ENCODE measurements at places on chromosomes 2 and 18.

GRCh38 chr2:141311430-141311829 is 819.4 kb downstream of the LRP1B start:
- no peak for DNase-seq

GRCh38 chr2:165281387-165281786 is 42.2 kb downstream of the SCN2A start:
- DNase-seq = no peak

DNA sequence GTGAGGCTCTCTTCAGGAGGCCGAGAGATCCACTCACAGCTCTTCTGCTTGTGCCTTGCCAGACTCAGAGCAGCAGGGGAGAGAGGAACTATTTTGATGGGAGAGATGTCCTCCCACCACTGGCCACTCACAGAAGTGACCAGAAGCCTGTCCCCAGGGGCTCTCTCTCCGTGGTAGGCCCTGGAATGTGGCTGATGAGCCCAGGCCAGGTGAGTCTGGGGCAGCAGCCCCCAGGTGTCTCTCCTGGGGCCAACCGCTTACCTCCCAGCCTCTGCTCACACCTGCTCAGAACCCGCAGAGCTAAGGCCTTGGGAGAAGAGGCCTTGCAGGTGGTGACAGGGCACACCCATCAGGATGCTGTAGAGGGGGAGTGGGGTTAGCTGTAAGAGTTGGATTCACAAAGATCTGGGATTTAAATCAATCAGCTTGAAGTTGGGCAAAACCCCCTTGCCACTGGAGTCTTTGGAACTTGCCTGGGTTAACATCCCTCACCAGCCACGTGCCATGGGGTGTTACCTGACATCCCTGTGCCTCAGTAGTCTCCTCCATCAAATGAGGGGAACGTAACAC is 29.1 kb upstream of the ASB18 start:
- no peak for DNase-seq

GRCh38 chr2:105379741-105380186 is 19.1 kb downstream of the FHL2 start:
- no peak for DNase-seq

- DNase-seq = no peak
Observed at GRCh38 chr2:45850558-45850957, 199.1 kb downstream of the PRKCE start.

DNA sequence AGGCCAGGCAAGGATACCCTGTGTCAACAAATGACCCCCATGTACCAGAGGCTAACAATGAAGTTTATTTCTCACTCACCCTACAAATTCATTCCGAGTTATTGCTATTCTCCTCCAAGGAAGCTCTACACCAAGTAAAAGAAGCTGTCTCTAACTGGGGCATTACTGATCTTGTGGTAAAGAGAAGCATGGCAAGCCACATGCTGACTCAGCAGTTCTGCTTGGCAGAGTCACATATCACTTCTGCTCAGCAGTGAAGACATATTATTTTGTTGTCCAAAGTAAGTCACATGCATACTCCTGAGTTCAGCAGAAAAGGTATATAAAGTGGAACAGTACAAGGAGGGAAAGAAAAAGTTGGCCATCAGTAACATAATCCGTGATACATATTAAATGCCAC is 315.8 kb downstream of the GULP1 start:
- no peak for DNase-seq

GRCh38 chr18:9751371-9752031 is 43.4 kb downstream of the RAB31 start:
- no peak for DNase-seq

DNA sequence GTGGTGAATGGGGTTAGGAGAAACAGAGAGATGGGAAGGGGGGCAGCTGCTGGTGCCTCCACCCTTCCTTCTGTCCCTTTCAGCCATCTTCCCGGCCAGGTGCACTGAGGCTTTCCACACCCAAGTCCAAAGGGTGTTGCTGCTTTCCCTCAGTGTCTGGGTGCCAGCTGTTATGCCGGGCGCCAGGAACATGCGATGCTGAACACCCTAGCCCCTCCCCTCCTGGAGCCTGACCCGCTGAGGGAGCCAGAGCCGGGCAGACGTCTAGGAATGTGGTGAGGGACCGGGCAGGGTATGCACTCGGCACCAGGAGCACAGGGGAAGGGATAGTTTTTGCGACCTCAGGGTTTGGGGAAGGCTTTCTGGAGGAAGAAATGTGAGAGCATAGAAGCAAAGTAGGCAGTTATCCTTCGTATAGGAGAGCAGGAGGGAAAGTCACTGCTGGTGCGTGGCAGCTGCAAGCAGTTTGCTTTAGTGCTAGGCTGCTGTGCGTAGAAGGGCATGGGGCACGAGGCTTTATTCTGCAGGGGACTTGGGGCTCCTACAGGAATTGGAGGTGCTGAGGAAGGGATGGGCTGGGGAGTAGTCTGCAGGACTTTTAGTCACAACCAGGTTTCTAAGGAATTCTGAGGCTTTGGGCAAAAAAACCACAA is 147.7 kb downstream of the TSN start:
- DNase-seq = no peak

DNA sequence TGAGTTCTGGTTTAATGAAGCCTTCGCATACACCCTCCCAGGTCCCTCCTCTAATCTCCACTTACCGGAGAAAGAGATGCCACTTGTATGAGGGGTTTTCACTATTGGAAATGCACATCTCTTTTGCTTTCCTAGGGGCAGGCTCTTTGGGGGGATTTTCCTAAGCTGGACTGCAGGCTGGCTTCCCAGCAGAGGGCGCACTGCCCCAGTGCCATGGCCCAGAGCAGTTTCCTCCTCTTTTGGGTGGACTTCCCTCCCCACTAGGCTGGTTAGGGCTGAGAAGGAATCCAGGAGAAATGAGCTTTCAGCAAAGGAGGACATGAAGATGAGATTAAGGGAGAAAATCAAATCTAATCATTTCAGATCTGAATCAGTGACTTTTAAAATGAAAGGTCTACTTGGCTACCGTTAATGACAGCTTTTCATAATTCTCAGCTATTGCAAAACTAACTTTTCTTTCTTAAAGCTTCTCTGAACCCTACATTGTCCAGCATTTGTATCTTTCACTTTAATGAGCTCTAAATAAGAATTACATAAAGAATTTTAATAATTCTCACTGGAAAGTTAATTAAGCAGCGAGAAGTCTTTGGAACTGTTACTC is 784.1 kb upstream of the FANCL start:
- peak; percentile 6 for DNase-seq

DNA sequence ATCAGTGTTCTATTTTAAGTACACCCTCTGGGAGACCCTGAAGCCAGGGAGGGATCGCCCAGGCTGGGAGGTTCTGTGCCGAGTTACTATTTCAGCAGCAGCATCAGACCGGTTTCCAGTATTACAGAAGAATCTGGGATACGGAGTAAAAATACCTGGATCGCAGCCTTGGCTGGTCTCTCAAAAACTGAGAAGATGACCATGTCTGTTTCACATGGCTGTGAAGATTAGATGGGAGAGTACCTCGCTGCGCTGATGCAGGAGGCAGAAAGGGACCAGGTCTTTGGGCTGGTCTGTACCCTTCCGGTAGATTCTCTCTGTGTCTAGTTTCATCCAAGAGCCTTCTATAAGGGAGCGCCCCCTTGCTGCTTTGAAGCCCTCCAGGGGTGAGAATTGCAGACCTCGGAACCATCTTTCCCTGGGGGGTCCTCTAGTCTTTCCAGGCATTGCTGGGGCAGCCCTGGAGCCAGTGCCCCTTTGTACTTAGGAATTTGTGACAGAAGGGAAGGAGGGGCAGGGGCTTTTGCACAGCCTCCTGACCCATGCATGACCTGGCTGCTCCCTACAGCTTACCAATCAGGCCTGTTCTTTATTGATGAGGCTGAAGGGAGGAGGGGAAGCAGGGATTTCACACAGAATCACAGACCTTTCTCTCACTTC is 56.3 kb upstream of the MAPRE3 start:
- DNase-seq = no peak

- DNase-seq = no peak
Observed at GRCh38 chr2:83221258-83221657, 1237.8 kb downstream of the SUCLG1 start.

GRCh38 chr18:71045331-71046065 is 756.7 kb downstream of the SOCS6 start:
- no peak for DNase-seq

DNA sequence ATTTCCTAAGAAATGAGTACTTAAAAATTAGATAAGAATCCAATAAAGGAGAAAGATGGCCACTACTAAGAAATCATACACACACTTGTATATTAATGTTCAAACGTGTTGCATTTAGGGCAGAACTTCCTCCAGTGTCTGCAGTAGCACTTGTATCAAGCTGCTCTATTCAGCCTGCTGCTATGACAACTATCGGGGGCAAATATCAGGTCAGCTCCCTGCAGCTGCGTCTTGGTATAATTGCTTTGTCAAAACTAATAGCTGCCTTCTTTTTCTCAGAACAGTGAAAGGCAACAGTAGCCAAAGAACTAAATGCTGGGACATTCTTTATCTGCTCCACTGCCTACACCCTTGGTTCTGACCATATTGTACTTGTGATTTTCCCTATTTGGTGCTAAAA is 300.7 kb downstream of the NOL4 start:
- no peak for DNase-seq

DNA sequence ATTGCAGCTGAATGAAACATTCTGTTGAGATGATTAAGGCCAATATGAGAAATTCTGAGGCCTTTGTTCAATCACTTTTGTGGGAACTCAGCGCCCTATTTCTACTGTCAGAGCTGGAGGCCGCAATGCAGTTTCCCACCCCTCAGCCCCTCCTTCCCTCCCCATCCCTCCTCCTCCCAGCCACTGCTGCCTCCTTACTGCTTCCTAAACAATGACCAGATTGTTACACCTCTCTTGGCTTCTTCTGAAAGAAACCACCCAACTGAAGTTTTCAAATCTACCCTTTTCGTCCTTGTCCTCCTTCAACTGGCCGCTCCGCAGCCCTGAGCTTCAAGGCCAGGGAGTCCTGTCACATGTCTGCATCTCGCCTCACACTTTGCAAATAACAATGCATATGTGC is 36.7 kb upstream of the MAPK4 start:
- DNase-seq = no peak

DNA sequence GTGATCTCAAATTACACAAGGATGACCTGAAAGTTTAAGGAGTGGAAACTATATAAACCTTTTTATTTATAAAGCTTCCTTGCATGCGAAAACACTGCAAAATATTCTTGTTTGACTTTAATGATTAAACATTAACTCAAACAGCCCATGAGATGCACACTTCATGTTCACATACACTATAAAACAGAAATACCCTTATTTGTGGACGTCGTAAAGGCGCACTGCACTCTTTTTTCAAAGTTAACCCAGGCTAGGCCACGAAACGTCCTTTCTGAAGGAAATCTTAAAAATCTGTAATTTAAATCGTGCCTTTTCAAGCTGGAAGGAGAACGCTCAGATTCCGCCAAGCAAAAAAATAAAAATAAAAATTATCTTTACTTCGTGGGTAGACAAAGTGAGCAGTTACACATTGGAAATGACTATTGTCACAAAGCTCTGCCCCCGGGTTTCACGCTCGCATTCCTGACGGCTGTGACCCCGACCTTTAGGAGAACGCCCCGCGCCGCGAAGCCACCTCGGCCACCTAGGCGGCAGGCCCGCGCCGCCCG is 728 bp downstream of the FAM168B start:
- no peak for DNase-seq

GRCh38 chr18:28729321-28729720 is 552.4 kb upstream of the CDH2 start:
- DNase-seq = no peak

DNA sequence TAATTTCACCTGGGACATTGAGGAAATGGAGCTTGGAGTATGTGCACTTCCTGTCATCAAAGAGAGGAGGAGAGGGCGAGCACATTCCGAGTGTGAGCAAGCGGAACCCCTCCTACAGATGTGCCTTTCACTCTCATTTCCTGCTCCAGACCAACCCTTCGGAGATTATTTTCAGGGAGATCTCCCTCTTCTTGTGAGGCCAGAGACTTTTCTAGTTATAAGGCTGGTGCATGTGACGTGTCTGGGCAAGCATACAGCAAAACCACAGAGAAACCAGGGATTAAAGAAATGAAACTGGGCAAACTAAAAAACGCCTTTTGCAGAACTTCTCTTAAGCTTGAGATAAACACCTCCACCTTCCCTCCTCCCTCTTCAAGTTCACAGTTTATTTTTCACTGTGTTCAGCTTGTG is 409.2 kb upstream of the TCF4 start:
- DNase-seq = no peak

- no peak for DNase-seq
Observed at GRCh38 chr2:45285311-45285710, 276.1 kb upstream of the SIX2 start.

DNA sequence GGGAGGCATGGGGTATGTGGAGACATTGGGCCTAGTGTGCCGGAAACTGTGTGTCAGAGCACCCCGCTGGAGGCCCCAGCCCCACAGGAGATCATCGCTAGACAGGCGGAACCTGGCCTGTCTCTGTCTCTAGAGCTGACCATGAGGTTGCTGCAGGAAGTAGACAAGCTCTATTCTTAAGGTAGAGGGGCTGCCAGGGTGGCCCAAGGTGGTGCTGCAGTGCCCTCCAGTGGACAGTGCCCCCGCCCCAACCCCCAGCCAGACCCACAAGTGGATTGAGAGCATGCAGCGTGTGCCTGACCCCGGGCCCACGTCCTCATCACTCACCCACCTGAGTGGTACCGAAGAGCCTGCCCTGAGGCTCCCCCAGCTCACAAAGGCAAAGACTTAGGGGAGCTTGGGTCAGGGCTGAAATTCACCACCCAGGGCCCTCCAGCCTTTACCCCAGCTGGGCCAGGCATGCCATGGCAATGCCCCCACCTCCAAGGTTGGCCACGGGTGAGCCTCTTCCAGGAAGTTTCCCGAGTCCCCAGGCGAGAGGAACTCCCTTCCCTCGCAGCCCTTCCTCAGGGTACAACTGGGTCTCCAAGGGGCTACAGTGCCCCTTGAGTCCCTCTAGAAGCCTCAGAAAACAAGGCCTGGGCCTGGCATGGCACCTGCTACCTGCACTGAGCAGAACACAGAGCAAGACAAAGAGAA is 155.0 kb downstream of the TTC32 start:
- DNase-seq = no peak

DNA sequence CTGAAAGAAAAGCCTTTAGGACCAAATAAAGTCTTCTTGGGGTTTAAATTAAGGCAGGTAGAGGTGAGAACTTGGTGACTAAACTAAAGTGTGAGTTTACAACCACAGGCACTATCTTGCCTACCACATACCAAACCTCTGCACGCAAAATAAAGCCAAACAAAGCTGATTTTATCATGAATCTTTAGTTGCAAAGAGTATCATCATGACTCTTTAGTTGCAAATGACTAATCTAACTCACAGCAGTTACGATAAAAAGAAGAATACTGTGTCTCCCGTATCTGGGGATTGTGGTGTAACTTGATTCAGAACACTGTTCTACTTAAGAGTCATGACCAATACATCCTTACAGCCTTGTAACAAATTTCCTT is 11.2 kb downstream of the CFAP210 start:
- DNase-seq = no peak

GRCh38 chr2:176242276-176242675 is 27.0 kb upstream of the MTX2 start:
- no peak for DNase-seq

Measured in GM12892 (cell line).